ENCODE measurements at places on chromosomes 5 and 9.
A peak's percentile ranks its signal among the peaks of the same experiment; 100 is the strongest.

- DNase-seq, result no peak
These were observed 74.1 kb downstream of the SLF1 start for GRCh38 chr5:94692581-94692980.

DNA sequence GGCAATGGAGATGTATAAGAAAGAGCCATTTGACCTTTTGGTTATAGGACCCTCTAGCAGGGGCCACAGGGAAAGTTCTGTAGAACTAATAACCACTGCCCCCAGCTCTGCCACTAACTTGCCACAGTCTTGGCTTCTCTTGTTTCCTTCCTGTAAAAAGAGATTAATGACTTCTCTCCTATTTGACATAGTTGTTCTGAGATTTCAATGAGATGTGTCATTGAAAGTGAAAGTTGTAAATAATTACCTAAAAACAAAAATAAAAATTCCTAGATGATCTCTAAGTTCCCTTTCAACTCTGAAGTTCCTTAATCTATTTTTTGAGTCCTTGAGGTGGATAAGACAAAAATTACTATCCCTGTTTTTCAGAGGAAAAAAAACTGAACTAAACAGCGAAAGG is 1.4 kb upstream of the KIF12 start:
- DNase-seq, result no peak

GRCh38 chr9:123562844-123563346 is 206.9 kb downstream of the CRB2 start:
- no peak for DNase-seq

GRCh38 chr5:171432583-171433351 is 13.3 kb downstream of the FGF18 start:
- DNase-seq, result no peak

DNA sequence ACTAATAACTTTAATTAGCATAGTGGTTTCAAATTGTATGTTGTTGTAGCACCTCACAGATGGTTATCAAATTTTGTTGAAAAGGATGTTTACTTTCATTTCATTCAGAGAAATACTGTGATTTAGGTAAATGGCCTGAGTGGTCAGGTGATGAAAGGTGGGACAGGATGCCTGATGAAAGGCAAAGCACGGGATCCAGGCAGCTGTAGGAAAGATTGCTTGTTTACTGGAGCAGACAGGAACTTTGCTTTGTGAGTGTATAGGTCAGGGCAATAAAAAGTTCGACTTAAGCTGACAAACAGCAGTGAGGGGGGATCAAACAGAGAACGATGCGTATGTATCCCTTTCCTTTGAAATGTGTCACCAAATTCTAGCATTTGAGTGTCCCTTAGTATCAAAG is 19.0 kb downstream of the KIAA1958 start:
- no peak for DNase-seq

GRCh38 chr5:44565902-44566301 is 176.7 kb upstream of the FGF10 start:
- no peak for DNase-seq

GRCh38 chr5:101142102-101142501 is 239.0 kb upstream of the ST8SIA4 start:
- DNase-seq, result no peak

- peak; percentile 86 for DNase-seq
These were observed at the start of gene FGD3 for GRCh38 chr9:92947268-92948037. Gene FGD3 (plus strand): TSS chr9:92947523. CDS start chr9:92976257, 28,734 bp downstream.

GRCh38 chr5:118279540-118280294 is 708.6 kb downstream of the DTWD2 start:
- DNase-seq, result peak; percentile 5

- peak; percentile 21 for DNase-seq
These were observed 59.2 kb upstream of the TRAF1 start for GRCh38 chr9:120985819-120986222.

- no peak for DNase-seq
These were observed 62.9 kb upstream of the IL17B start for GRCh38 chr5:149441986-149442385.

- no peak for DNase-seq
These were observed 2.8 kb downstream of the SLC31A2 start for GRCh38 chr9:113153599-113153998.

- peak; percentile 88 for DNase-seq
These were observed 36.1 kb upstream of the SLC2A8 start for GRCh38 chr9:127360829-127361228.

DNA sequence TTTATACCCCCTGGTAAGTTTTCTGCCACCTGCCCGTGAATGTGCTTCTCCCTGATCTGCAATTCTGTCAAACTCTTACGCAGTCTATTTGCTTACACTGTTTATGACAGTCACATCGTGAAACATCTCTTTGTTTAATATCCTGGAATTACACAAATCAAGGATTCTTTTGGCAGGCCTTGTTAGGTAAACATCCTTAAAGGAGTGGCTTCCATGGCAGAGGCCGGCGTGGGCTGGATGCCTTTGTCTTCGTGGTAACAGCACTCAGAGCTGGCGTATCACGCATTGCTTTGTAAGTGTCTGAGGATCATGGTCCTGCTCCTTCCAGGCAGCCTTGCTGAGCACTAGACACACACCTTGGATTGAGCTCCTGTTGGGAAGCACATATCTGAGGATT is 145.7 kb downstream of the IRX1 start:
- no peak for DNase-seq

- no peak for DNase-seq
These were observed 94.8 kb downstream of the PPIC start for GRCh38 chr5:122941737-122942136.

All from H7 (cell line).